ENCODE measurements at places on chromosomes 2 and 18.

DNA sequence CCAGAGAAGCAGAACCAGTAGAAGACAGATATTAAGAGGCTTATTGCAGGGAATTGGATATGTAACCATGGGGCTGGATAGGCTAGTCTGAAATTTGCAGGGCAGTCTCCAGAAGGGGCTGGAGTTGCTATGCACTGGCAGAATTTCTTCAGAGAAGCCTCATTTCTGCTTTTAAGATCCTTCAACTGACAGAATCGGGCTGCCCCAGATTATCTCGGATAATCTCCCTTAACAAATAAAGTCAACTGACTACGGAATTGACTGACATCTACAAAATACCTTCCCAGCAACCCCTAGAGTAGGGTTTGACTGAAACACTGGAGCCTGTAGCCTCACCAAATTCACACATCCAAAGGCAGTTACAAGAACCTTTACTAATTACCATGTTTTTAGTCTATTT, 136.4 kb downstream of the SOCS6 start:
- no peak for DNase-seq

- no peak for DNase-seq
These were observed 16.4 kb downstream of the EMX1 start for GRCh38 chr2:72933646-72934151.

DNA sequence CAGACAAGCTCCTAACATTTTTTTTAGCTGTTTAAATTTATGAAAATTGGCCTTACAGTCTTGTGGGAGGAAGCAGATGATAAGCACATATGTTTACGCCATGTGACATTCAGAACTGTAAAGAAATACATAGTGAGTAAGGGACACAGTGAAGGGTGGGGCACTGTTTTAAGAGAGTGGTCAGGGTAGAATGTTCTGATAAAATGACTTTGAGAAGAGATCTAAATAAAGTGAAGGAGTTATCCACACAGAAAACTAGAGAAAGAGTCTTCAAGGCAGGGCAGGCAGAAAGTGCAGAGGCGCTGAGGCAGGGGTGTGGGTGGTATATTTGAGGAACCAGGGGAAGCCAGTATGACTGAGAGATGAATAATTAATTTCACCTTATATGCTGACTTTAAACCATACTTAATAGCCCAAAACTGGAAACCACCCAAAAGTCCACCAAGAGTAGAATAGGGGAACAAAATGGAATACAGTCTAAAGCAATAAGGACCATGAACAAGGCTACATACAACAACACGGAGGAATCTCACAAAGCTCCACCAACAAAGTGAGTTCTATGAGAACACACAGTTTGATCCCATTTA, 8.6 kb downstream of the MREG start:
- DNase-seq = peak; percentile 62

DNA sequence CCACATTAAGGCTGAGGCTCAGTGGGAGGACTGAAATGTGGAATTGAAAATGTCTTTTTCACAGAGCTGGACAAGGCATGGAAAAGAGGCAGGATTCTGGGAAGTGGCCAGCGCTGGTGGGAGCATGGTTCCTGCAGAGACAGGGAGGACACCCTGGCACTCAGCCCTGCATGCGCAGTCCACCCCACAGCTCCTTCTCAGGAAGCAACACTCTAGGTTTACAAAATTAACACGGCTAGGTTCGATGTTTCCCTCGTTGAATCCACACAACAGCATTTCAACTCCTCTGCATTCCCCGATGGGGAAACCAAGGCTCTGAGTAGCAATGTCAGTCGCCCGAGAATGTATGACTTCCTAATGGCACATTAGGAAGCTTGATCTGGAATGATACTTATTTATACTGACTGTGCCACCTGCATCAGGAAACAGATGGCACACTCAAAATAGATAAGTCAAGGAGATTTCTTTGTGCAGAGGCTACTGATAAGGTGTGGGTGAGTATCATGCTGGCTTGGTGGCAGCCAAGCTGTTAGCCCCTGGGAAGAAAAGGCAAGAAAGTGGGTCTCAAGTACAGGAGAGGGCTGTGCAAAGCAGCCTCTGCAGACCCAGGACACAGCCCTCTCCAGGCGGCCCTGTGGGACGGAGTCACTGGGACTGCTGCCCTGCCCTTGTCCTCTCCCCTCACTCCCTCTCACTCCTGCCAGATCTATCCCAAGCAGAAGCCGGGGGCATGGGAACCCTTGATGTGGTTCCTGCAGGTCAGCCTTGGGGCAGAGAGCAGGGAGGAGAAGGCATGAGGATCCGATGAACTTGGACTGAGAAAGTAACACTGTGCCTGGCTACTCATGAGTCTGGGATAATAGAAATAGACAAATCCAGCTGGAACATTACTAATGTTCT, 158.4 kb upstream of the FHL2 start:
- DNase-seq = no peak

DNA sequence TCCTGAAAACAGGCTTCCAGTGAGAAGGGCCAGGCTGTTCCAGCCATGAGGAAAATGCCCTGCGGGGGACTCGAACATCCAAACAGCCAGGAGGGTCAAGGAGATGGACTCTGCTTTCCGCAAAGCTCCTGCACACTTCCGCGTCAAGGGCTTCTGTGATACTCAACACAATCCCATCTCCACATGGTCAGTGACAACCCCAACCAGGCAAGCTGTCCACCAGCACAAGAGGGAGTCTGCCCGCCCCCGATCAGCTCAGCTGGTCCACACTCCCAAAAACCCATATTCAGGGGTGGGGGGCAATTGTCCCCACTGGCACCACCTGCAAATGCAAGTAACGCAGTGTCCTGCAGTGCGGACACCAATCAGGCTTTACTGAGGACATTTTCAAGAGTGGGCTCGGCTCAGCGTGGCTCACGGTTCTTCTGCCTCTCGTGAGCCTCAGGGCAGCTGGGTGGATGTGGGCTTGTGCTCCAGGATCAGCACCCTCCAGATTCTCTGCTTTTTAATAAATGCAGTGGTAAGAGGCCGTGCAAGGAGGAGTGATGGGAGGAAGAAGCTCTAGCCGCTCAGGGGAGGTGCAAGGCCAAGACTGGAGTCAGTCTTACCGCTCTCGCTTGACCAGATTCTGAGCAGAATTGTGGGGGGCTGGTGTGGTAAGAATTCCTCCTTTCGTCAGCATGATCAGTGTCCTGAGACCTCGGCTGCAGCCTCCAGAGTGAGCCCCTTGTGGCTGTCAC, 19.5 kb upstream of the CIDEA start:
- no peak for DNase-seq

DNA sequence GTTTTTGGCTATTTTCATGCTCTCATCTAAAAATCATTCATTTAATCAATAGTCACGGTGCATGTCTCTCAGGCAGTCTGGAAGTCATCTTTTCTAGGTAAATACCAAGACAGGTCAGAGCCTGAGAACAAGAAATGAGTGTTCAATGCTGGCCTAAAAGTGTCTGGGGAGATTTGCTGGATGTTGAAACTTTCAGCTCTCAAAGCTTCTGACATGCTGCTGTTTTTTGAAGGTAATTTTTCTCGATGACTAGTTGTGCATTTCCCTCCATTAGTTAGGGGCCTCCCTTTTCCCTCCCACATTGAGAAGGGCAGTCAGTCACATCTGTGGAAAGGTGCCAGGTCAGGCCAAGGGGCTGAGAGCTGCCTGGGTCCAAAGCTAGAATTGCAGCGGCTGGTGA, 115.6 kb downstream of the LPIN1 start:
- DNase-seq = no peak

GRCh38 chr18:54257015-54257414, 12.3 kb upstream of the POLI start:
- DNase-seq = no peak

All from B cell (primary cell).